ENCODE measurements at places on chromosomes 7 and 10. TPM values are rescaled to one million over a fixed set of nuclear protein-coding genes. Genes with fewer than 3 reads are reported as not detected.

- no peaks in the 10 kb centered on the region for H3K36me3 ChIP-seq
- H3K27me3 ChIP-seq: no peaks in the 10 kb centered on the region
- H3K4me3 ChIP-seq: no peak overlapping the region
- H3K27ac ChIP-seq: no peak overlapping the region
Measured at GRCh38 chr7:95688931-95689495, 83.3 kb upstream of the DYNC1I1 start.

DNA sequence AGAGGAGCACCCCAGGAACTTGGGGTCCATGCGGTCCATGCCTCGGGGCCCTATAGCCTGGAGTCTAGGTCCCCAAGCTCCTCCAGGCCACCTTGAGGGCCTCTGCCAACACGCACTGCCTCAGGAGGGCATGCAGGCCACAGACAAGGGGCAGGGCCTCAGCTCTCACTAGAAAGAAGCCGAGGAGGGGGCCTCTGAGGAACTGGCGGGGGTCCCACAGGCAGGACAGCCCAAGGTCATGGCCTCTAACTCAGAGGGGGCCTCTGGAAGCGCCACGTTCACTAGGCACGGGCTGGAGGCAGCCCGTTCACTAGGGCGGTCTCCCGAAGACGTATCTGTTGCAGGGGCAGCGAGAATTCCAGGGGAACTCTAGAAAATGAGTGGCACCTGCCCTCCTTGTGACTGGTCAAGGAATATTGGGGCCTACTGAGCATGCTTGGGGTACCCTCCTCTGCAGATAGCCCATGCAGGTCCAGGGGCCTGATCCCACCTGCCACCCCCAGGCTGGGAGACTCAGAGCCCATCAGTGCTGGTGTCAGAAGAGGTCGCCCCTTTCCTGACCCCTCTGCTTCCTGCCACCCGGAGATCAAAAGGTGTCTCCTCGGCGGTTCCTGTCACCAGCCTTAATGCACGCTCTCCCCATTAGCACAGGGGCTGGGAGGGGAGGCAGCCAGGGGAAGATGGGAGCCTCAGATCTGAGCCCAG lies 86.7 kb upstream of the RET start:
- H3K27me3 ChIP-seq: no peaks in the 10 kb centered on the region
- no peaks in the 10 kb centered on the region for H3K36me3 ChIP-seq
- no peak overlapping the region for H3K27ac ChIP-seq
- H3K4me1 ChIP-seq: no peaks in the 10 kb centered on the region

GRCh38 chr7:16669581-16669980 lies 23.6 kb downstream of the BZW2 start:
- no peaks in the 10 kb centered on the region for H3K4me1 ChIP-seq
- H3K27ac ChIP-seq: no peak overlapping the region
- DNase-seq: no peak
- no peaks in the 10 kb centered on the region for H3K36me3 ChIP-seq
- H3K27me3 ChIP-seq: no peaks in the 10 kb centered on the region
- no peak overlapping the region for H3K4me3 ChIP-seq

- no peak overlapping the region for H3K27ac ChIP-seq
- no peak overlapping the region for H3K4me3 ChIP-seq
- DNase-seq: no peak
- no peaks in the 10 kb centered on the region for H3K4me1 ChIP-seq
Measured at GRCh38 chr7:1961701-1962276, 271.0 kb downstream of the MAD1L1 start.

DNA sequence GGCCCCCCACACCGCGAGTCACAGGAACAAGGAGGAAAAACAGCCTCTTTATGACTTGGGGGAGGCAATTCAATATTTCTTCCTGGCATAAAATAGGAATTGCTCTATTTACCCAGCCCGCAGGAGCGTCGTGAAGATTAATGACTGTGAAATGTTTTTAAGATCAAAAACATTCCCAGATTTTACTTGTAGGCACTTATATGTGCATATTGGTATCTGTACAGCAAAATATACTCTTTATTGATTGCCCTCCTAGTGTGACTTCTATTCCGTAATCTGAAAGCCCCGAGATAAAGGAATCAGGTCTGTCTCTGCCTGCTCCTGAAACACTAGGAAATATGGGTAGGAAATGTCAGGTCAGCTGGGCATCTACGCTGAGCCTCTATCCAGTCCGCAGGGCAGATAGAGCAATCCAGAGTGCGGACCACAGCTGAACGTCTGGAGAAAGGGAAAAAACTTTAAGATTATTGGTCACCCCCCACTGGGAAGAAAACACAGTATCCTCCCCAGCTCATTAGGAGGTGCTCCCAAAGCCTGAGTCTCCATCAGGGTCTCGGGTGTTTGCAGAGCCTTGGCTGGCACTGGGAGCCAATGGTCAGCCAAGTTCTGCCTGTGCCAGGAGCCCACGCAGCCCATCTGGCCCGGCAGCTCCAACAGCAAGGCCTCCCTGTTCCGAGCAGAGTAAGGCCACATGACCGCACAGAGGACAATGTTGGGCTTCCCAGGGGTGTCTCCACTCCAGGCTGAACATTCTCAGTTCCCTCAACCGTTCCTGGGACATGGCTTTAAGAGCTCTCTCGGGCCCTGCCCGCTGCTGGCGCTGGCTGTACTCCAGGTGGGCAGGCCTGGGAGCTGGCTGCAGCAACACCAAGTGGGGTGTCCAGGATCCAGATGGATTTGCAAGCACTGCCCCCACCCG lies 7.7 kb downstream of the CTBP2 start:
- H3K4me3 ChIP-seq: peak overlapping the region; percentile 28
- DNase-seq: no peak
- H3K4me1 ChIP-seq: peaks cover 79% of the 10 kb centered on the region
- H3K27me3 ChIP-seq: no peaks in the 10 kb centered on the region

DNA sequence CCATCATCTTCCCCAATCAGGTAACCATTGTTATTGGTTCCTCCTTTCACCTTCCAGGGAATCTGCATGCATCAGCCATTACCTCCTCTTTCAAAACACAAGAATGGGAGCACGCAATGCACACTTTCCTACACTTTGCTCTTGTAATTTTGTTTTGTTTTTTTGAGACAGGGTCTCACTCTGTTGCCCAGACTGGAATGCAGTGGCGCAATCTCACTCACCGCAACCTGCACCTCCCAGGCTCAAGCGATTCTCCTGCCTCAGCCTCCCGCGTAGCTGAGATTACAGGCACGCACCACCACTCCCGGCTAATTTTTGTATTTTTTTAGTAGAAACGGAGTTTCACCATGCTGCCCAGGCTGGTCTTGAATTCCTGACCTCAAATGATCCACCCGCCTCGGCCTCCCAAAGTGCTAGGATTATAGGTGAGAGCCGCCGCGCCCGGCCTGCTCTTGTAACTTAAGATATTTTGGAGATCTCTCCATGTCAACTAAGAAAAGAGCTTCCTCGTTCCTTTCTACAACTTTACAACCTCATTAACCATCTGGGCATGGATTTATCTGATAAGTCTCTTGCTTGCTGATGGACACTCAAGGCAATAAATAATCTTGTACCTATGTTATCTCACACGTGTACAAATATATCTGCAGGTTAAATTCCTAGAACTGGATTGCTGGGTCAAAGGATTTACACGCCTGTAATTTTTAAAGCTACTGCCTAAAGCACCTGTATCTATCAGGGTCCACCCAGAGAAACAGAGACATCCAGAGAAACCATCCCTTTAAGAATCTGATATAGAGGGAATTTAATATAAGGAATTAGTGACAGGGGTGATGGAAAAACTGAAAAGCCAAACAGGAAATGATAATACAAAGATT lies 4.2 kb downstream of the CYTH3 start:
- no peaks in the 10 kb centered on the region for H3K36me3 ChIP-seq
- H3K4me3 ChIP-seq: no peak overlapping the region
- H3K27me3 ChIP-seq: no peaks in the 10 kb centered on the region
- H3K27ac ChIP-seq: no peak overlapping the region
- DNase-seq: no peak

GRCh38 chr7:97772045-97772901 lies 40.4 kb downstream of the TAC1 start:
- no peak for DNase-seq
- no peak overlapping the region for H3K27ac ChIP-seq
- H3K4me1 ChIP-seq: no peaks in the 10 kb centered on the region
- no peak overlapping the region for H3K4me3 ChIP-seq

ASL gene
- 46.2 TPM for total RNA-seq

SORCS1 gene
- not detected for total RNA-seq

DPYSL4 gene
- total RNA-seq: not detected

CPN1 gene
- not detected for total RNA-seq

KCNH2 gene
- not detected for total RNA-seq

GARS1 gene
- 41.7 TPM for total RNA-seq

HGF gene
- total RNA-seq: 11.7 TPM

Data from ascending aorta (tissue), 2 donors.